ENCODE measurements at places on chromosomes 11 and 22.

DNA sequence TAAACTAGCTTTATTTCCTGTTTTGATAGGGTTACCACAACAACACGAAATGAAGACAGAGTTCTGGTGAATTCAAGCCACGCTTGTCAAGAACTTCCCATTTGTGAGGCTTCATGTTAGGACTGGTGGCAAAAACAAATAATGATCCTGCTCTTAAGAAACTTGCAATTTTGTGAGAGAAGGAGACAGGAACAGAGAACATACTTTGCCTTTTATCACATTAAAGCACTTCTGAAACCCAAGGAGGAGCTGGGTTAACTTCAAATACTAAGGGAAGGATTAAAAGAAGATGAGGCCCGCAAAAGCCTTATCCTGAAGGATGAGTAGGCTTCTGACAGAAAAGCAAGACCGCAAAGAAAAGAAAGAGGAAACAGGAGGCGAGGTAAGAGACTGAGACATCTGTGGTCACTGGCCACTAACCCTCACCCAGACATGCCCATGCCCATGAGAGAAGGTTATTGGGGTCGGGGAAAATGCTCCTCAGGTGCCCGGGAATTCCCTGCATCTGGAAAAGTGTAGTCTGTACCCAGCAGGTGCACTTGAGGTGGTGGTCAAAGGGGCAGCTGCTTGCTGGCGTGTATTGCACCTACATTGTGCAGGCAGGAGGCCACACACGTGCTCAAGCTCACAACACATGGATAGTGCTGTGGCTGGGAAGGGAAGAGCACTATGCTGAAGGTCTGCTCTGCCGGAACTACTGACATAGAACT, 50.5 kb downstream of the MAPK1 start:
- peak; percentile 76 for DNase-seq

DNA sequence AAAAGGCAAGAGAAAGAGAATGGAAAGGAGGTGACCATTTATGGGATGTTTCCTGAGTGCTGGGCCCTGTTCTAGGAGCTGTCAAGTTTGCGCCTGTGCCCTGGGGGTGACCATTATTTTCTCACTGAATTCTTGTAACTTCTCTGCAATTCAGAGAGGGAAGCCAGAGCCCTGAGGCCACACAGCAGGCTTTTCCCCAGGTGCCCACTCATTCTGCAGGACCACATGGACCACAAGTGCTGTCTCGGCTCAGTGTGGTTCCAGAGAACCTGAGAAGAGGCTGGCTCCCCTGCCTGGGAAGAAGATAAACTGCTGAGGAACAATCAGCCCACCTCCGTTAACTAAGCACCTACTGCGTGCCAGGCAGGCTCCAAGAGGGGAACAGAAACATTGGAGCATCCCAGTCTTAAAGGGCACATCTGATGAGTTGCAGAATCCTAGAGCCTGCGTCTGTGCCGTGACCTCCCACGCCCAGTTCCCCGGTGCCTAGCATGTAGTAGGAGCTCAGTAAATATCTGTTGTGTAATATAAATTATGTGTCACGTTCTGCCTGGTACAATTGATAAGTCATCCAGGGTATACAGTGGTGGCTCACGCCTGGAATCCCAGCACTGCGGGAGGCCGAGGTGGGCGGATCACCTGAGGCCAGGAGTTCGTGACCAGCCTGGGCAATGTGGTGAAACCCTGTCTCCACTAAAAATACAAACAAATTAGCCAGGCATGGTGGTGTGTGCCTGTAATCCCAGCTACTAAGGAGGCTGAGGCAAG, 31.6 kb upstream of the CRYBB3 start:
- DNase-seq, result no peak

DNA sequence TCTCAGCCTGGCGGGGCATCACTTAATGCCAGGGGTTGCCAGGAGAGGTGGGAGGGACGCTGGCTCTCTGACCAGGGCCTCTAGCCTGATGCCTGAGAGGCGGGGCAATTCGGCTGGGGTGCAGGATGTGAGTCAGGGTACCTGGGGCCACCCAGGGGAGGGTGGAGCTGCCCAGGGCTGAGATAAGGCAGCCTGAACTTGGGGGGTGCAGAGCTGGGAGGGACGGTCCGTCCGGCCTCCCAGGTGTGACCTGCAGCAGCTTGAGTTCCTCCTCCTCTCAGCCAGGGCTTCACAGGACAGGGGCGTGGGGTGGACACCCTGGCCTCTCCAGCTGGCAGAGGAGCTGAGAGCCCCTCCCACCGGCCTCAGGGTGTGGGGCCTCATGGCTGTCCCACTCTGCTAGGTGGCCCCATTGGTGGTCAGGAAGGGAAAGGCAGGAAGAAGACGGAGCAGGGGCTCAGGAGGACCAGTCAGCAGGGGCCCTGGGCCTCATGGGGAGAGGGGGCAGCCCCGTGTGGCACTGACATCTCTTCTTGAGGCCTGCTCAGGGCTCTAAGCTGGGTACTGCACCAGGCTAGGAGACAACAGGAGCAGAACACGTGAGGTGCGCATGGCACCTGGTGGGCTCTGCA, 942 bp upstream of the RPS6KA4 start:
- DNase-seq, result no peak

DNA sequence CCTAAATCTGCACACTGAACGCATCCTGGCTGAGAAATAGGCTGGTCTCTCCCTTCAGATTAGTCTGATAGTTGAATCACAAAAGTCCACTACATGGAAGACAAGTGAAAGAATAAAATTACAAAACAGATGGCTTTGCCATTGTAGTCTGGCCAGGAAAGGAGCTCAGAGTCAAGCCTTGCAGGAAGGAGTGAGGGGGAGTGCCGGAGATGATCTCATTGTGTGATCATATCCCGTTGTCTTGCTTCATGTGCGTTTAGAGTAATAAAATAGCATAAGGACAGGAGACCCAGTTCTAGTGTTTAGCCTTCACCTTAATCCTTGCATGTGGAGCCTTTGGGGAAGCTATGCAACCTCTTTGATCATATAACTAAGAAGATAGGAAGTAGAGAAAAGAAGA, 666.7 kb upstream of the RAG2 start:
- DNase-seq, result no peak

DNA sequence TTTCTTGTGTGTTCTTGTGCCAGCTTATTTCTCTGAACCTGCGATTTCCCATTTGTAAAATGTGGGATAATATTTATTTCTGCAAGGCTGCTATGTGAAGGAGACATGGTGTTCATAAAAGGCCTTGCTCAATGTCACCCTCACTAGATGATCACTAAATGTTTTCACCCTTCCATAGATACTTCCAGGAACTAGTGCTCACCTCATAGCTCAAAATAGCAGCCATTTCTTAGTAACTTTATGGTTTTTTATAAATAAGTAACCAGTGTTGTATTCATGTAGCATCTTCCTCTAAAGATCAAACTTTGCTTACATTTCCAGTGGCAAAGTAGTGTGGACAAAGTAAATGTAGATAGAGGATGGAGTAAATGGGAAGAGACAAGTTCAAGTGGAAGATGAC, 23.8 kb downstream of the SYTL2 start:
- no peak for DNase-seq

GRCh38 chr11:28631148-28631547, 523.0 kb downstream of the METTL15 start:
- DNase-seq, result no peak

- DNase-seq, result no peak
Measured at GRCh38 chr22:23682827-23683355, 7.9 kb upstream of the RGL4 start.

GRCh38 chr22:36722055-36722454, 18.5 kb upstream of the CACNG2 start:
- no peak for DNase-seq

GRCh38 chr11:41085123-41085522, 374.3 kb downstream of the LRRC4C start:
- no peak for DNase-seq

GRCh38 chr22:30430933-30431332, 5.4 kb downstream of the MTFP1 start:
- no peak for DNase-seq

DNA sequence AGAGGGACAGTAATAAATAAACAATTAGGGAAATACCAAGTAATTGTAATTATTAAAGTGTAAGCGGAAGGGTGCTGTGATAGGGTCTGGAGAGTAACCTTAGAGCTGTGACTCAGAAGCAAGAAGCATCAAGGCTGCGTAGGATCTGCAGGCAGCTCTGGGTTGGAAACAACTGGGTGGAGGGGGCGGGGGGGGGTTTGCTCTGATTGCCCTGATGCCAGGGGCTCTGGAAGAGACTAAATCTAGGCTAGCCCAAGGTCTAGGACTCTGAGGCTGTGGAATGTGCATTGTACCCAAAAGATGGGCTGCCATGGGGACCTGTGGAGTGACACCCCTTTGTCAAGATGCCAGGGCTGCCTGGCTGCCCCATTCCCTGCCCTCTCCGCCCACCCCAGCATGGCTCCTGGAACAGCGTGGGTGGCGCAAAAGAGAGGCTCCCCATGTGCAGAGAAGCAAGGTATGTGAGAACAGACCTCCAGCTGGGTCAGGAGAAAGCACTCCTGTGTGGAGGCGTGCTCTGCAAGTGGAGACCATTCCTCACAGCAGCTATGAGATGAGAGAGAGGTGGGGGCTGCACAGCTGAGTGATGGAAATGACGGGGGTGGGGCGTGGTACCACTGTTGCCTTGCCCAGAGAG, 101.1 kb upstream of the CRYBB3 start:
- no peak for DNase-seq

GRCh38 chr11:2096011-2096918, 42.9 kb downstream of the IGF2 start:
- no peak for DNase-seq

Measured in pons (tissue), 1 donor.